ENCODE measurements at places on chromosomes 7 and 10.

- no peak for DNase-seq
Observed at GRCh38 chr10:37741831-37742230, 115.6 kb downstream of the ZNF248 start.

GRCh38 chr7:74178632-74179031 lies 4.5 kb downstream of the EIF4H start:
- DNase-seq: peak; percentile 95

- DNase-seq: no peak
Observed at GRCh38 chr7:92155108-92155739, 20.9 kb upstream of the CYP51A1 start.

- DNase-seq: no peak
Observed at GRCh38 chr10:120953897-120954296, 102.7 kb downstream of the WDR11 start.

DNA sequence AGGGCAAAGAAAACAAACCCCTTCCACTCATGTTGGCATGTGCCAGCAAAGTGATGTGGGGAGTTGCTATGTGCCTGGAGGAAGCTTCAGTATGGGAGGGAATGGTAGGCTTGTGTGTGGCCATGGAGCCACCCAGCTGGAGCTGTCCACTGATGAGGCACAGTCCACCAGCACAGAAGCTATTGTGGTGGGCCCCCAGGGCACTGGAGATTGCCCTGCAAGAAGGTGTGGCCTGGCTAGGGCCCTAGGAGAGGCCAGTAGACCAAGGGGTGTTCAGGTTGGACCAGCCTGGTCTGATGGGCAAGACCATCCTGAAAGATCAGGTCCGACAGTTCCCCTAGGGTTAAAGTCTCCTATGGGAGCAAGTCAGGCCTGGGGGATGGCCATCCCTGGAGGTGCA lies 22.1 kb upstream of the KEL start:
- DNase-seq: no peak

DNA sequence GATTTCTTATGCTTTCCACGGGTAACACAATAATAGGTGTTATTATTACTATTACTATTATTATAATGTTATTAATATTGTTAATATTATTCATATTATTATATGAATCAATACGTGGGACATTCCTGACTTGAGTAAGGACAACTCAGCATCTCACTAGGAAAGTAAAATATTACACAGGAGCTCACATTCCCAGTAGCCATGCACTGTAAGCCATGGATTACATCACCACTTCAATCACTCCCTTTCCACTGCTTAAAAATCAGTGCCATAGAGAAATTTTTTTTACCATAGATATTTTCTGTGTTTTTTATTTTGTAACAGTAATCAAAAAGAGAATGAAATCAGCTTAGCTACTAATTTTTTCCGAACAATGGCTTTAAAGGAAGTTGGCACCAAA lies 68.5 kb upstream of the DGKI start:
- no peak for DNase-seq

- no peak for DNase-seq
Observed at GRCh38 chr7:157507987-157508386, 171.2 kb downstream of the DNAJB6 start.

DNA sequence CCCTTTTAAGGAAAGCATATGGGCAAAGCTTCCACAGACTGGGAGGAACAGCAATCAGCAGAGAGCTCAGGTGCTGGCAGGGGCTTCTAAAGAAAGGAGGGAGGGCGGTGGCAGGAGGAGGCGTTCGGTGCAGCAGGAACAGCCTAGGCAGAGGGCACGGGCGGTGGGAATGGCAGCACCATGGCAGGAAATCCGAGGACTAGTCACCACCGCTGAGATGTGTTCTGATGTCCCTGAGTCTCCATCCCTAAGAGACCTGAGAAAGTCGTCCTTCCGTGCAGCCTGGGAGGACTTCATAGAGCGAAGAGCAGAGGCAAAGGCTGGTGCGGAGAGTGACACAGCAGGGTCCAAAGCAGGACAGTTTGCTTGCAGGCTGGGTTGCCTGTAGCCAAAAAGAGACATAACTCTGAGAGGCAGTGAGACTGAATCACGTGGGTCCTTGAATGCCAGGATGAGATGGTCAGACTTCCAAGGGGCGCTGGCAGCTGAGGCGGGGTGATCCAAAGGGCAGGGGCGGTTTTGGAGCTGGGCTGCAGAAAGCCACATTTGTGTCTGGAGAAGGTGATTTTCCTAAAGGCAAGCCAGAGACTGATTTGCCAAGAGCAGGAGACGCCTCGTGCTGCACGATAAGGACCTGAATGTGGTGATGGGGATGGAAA lies 35.8 kb upstream of the GRID1 start:
- DNase-seq: peak; percentile 21

DNA sequence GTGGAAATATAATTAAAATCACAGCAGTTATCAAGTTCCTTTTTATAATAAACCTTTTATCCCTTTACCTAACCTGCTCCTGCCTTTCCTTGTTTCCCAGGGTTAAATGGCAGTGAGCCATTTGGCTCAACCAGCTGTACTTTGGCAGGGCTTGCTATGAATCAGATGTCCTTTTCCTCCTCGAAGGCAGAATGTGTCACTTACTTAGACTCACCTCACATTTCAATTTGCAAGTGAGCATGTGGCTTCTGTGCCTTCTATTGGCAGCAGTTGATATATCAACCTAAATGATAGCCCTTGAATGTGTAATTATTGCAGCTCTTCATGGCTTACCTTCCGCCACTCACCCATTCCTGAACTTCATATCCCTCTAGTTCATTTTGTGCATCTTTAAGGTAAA lies 301.7 kb downstream of the CSTF2T start:
- peak; percentile 69 for DNase-seq

GRCh38 chr10:24463611-24464426 lies 254.9 kb downstream of the KIAA1217 start:
- peak; percentile 94 for DNase-seq

GRCh38 chr7:110358028-110358427 lies 732.9 kb upstream of the LRRN3 start:
- DNase-seq: no peak

GRCh38 chr7:41538810-41539724 lies 163.8 kb downstream of the INHBA start:
- peak; percentile 23 for DNase-seq

DNA sequence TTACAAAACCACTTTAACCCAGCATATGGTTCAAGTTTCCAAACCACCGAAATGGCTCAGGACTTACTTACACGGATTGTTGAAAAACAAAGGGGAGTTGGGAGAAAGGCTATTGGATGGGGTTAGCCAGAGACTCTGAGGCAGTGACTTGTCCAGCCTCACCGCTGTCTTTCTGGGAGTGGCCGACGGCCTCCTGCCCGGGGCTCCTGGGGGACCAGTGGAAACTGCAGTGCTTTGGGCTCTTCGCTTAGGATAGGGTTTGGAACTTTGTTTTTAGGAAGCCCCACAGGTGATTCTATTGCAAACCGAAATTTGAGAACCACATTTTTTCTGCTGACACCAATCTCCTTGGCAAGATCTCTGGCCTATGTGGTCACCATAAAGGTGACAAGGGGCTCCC lies 38.1 kb upstream of the R3HCC1L start:
- DNase-seq: no peak

DNA sequence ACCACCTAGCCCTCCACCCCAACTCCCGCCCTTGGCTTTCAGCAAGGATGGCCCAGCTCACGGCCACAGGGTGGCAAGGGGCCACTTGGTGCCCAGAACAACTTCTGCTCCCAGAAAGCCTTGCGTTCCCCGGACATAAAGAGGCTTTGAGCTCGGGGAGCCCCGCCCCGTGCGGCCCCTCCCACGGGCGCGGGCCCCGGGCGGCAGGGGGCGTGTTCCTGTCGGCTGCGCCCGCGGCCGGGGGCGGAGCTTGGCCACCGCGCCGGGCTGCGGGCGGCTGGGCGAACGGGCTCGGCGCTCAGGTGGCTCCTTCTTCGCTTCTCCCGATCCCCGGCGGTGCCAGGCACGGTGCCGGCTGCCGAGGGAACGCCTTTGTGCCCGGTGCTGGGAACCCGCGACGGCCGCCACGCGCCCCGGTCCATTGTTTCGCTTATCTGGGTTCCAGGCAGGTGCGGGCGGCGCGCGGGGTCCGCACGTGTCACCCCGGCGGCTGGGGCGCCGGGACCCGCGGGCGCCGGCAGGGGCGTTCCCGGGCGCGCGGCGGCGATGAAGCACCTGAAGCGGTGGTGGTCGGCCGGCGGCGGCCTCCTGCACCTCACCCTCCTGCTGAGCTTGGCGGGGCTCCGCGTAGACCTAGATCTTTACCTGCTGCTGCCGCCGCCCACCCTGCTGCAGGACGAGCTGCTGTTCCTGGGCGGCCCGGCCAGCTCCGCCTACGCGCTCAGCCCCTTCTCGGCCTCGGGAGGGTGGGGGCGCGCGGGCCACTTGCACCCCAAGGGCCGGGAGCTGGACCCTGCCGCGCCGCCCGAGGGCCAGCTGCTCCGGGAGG lies at the start of gene NFE2L3:
TSS of gene NFE2L3 (plus strand) at position 246 of the 829 bp plus-strand sequence. CDS start at position 547, 301 bp downstream.
- DNase-seq: peak; percentile 68

DNA sequence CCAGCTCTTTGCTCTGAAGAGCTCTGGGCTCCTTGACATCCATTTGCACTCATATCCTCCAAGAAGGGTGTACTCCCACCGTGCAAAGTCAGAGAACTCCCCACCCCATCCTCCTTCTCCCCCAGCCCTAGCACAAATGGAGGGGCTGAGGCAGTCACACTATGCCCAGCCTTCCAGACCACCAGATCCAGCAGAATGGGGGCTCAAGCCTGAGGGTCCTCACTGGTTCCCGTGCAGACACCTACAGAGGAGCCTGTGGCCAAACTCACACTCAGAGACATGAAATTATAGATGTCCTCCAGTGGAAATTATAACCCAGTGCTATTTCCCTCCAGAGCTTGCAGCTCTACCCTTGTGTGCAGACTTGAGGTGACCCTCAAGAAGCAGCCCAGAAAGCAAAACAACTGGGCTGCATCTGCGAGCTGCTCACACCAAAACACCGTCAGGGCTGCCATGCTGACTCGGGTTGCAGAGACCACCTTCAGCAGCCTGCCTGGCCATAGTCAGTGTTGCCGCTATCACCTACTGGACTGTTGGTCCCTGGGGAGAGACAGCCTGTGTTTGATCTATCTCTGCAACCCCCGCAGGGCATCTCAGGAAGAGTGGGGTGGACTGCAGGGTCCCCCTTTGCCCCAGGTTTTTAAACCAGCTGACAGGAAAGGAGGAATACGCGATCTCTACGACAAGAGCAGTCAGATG lies 7.4 kb downstream of the ZNF488 start:
- DNase-seq: no peak

DNA sequence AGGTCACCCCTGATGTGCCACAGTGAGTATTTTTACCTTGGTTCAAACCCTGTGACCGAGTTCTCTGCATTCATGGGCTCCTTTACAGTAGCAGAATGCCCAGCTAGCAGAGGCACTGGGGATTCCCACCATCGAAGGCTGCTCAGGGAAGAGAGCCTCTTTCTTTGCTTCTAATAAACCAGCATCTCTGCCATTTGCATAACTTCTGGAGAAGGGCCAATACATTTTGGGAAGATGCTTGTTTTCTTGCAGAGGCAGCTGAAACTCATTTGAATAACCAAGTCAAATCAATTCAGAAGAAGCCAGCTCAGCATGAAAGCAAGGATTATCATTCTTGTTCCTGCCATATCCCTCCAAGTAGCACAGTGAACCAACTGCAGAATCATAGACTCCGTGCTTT lies 82.9 kb upstream of the WDR11 start:
- DNase-seq: no peak

- no peak for DNase-seq
Observed at GRCh38 chr10:42769673-42770072, 12.9 kb upstream of the BMS1 start.

GRCh38 chr7:82616059-82616728 lies 172.6 kb upstream of the CACNA2D1 start:
- no peak for DNase-seq

- DNase-seq: no peak
Observed at GRCh38 chr7:69285854-69286253, 312.4 kb upstream of the AUTS2 start.

DNA sequence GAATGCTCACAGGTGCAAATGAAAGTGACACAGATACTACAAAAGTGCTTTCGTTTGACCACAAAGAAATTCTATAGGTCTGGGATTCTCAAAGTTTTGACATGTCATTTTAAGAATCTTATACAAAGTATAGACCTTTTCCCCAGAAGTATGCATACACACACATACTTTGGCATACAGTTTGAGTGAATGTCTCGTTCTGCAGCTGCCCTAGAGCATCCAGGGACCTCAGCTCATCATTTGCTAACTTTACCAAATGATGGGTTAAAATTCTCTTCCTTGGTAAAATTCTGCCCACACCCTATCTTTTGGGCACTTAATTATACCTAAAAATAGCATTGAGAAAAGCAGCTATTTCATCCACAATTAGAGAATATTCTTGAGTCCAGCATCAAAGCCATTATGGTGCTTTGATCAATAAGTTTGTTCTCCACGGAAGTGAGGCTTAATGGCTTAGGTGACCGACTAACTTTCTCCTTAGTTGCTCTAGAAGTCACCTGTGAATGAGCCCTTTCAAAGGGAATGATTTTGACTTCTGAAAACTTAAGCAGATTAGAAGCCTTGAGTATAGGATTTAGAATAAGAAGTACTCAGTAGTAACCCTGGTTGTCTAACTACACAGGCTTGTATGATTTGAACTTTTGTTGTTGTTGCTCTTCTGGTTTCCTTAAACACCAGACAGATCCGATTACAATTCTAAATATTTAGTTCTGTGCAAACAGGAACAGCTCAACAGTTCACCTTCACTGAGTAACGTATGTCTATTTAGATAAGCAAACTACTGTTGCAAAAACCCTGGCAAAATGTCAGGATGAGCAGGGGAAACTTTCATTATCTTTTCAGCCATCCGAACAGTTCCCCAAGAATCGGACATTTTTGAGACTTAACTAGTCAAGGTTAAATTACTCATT lies 70.6 kb downstream of the CNNM2 start:
- peak; percentile 12 for DNase-seq

DNA sequence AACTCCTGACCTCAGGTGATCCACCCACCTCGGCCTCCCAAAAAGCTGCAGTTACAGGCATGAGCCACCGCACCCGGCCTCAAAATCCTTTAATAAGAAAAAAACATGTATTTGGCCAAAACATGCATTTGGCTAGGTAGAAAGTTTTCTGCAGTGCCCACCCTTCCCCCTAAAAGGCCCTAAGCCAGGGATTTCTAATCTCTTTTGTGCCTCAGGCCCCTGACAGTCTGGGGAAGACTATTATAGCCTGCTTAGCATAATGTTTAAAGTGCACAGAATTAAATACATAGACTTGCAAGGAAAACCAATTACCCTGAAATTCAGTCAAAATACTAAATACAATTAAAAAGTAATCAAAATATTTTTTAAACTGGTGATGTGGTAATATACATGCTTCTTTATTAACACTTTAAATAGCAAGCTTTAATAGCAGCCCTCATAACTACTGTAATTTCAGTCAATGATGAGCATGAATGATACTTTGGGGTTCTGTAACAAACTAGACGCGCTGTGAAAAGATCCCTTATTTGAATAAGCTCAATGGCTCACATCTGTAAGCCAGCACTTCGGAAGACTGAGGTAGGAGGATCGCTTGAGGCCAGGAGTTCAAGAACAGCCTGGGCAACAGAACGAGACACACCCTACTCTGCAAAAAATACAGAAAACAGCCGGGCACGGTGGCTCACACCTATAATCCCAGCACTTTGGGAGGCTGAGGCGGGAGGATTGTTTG lies 29.9 kb downstream of the SPDYE6 start:
- DNase-seq: no peak

- DNase-seq: peak; percentile 18
Observed at GRCh38 chr10:95214793-95215192, 20.8 kb downstream of the ACSM6 start.
